Activated T-helper 2 cell treated with anti-CD3 and anti-CD28 coated beads, Interferon-gamma antibody, Interleukin-2, Interleukin-4, amounts not matched to agents 10 μg/mL and 5 μg/mL and 100 μg/mL, durations not matched to agents 14 hours and 24 hours and 36 hours (primary cell): ENCODE measurements at places on chromosomes 5 and 9.

DNA sequence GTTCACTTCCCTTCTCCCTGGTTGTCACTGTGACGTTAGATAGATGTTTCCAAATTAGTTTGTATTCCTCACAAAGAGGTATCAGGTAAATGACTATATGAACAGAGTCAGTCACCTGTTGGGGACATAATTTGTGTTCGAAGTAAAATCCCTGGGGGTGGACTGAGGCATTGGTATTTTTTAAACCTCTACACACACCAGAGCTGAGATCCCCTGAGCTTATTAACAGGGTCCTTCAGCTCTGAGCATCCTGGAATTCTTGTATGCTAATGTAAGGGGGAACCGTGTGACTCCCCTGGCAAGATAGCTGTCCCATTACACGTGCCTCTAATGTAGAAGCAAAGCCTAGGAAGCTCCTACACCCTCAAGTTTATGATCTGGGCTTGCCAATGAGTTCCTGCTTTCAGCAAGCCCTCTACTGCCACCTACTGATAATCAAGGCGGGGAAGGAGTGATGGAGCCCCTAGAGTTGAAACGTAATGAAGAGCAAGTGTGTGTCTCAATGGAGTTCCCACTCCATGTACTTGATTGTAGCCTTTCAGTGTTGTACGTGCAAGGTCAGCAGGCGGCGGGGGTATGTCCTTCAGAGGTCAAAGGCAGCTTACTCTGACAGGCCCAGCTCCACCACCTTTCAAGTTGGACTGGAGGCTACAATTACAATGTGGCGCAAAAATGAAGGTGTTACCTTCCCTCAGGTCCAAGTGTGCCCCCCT lies 14.4 kb downstream of the PRKACG start:
- H3K4me1 ChIP-seq: peaks cover 42% of the 10 kb centered on the region
- peak overlapping the region; percentile 64 for H3K27ac ChIP-seq
- no peak overlapping the region for H3K4me3 ChIP-seq
- peak; percentile 65 for DNase-seq
- H3K36me3 ChIP-seq: peaks cover 44% of the 10 kb centered on the region

DNA sequence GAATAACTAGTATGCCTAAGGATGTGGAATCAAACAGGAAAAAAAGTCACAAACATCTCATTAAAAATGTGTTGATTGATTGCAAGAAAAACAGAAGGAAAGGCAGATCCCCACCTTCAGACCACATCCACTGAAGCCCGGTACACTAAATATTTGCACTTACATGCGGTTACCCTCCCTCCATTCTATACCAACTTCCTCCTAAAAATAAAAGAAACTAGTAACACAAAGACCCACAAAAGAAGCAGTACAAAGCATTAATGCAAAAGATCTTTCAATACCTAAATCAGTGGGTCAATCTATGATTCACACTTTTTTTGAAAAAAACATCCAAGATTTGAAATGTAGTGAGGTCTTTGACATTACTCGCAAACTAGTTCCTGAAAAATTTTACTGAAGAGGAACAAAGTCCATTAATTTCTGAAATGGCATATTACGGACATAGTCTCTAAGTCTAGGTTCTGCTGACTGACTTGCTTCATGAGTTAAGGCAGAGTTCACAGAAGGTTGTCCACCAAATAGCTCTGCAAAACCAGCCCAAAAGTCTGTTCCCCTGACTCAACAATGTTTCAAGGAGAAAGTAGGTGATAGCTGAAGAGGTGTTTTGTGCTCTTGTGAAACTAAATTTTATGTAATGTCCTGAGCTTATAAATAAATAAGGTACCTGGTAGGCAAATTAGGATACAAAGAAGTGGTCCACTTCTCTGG lies 100.7 kb downstream of the PAM start:
- H3K27me3 ChIP-seq: no peaks in the 10 kb centered on the region
- no peaks in the 10 kb centered on the region for H3K36me3 ChIP-seq
- H3K27ac ChIP-seq: no peak overlapping the region

GRCh38 chr5:54653956-54654614 lies 136.5 kb downstream of the SNX18 start:
- H3K27ac ChIP-seq: no peak overlapping the region
- H3K4me3 ChIP-seq: no peak overlapping the region
- H3K27me3 ChIP-seq: no peaks in the 10 kb centered on the region

- H3K4me3 ChIP-seq: no peak overlapping the region
- no peaks in the 10 kb centered on the region for H3K27me3 ChIP-seq
- no peak overlapping the region for H3K27ac ChIP-seq
- peaks cover 22% of the 10 kb centered on the region for H3K4me1 ChIP-seq
Observed at GRCh38 chr5:172864747-172865146, 30.7 kb downstream of the ERGIC1 start.
